Fibroblast of mammary gland (primary cell): ENCODE measurements at places on chromosomes 1 and 21.

GRCh38 chr1:203839081-203839480 is 22.3 kb upstream of the SNRPE start:
- DNase-seq = peak; percentile 87

DNA sequence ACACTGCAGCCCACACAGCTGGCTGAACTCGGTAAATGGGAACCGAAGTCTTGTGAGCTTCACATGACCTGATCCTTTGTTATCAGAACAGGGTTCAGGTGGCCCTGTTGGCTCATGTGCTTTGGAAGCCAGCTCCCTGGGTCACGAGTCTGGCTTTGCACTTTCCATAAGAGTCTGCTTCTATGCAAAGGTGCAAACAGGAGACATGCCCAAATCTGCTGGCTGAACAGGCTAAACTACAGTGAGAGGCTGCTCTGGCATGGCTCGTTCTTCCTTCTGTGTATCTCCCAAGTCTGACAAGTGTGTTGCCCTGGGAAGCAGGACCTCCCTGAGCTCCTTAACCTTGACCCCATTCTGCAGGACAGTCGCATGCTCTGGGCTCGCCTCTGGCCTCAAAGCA is 549.6 kb downstream of the KIF26B start:
- DNase-seq = no peak

DNA sequence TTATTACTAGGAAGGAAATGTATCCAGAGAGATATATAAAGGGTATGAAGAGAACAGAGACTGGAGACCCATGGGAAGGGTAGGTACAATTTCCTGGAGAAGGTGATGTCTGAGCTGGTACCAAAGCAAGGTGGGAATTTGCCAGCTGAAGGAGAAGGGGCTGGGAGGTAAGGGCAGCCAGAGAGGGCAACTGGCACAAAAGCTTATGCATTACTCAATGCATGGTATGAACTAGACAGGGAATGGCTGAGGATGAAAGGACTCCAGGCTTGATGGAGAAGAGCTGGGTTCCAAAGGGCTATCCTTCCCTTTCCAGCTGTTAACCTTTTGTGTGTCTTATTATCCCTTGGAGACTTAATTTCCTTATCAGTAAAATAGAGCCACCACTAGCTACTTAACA is 113.6 kb upstream of the GADD45A start:
- DNase-seq = no peak

DNA sequence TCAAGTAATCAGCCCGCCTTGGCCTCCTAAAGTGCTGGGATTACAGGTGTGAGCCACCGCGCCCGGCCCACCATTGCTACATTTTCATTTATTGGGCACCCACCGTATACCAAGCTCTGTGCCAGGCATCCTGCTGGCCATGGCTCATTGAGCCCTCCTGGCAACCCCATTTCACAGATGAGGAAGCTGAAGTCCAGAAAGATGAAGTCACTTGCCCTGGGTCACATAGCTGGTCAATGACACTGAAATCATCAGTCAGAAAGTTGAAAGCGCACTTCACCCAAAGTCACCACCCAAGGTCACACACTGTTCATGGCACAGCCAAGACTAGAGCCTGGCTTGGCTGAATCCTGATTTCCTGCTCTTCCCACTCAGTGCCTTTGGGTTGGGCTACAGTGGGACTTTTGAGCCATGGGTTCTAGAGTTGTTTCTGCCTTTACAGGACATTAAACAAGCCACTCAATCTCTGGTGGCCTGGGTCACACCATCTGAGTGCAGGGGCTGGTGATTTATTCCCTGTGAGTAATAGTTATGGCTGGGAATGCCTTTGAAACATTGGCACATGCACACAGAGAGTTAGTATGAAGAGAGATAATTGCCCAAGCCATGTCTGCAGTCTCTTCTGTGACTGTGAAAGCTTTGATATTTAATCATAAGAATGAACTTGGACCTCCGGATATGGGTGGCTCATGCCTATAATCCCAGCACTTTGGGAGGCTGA is 16.0 kb upstream of the ARHGEF10L start:
- no peak for DNase-seq
